ENCODE measurements at places on chromosomes 1 and 21. TPM values are rescaled to one million over a fixed set of nuclear protein-coding genes. Genes with fewer than 3 reads are reported as not detected.
A peak's percentile ranks its signal among the peaks of the same experiment; 100 is the strongest.

Gene C1orf185
- total RNA-seq = not detected

Gene AVPR1B
- not detected for total RNA-seq

Gene NBPF26
- total RNA-seq = 1.0 TPM

Gene KPRP
- total RNA-seq = not detected

Gene DENND2C
- 0.54 TPM for total RNA-seq

DNA sequence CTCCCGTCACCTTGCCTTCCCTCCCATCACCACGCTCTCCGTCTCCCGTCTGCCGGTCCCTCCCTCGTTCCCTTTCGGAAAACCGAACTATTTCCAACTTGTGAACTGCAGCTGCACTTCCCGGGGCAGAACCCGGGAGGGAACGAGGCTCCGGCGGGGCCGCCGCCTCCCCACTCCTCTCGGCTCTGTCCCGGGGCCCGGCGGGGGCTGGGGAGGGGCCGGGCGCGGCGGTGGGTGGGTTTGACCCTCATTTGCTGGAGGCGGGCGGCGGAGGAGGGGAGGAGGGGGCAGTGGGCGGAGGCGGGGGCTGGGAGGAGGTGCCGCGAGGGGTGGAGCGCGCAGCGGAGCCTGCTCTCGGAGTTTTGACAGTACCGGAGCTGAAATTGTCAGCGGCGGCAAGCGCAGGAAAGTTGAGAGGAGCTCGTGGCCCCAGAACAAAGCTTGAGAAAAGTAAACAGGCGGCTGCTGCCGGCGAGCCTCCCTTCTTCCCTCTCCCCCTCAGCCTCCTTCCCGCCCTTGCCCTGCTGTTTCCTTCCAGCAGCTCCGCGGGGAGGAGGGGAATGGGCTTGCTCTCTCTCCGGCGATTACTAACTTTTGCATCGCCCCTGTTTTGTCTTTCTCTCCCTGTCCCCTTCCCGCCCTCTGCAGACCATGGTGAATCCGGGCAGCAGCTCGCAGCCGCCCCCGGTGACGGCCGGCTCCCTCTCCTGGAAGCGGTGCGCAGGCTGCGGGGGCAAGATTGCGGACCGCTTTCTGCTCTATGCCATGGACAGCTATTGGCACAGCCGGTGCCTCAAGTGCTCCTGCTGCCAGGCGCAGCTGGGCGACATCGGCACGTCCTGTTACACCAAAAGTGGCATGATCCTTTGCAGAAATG, 2.9 kb downstream of the LMO4 start:
- peak; percentile 70 for DNase-seq

DNA sequence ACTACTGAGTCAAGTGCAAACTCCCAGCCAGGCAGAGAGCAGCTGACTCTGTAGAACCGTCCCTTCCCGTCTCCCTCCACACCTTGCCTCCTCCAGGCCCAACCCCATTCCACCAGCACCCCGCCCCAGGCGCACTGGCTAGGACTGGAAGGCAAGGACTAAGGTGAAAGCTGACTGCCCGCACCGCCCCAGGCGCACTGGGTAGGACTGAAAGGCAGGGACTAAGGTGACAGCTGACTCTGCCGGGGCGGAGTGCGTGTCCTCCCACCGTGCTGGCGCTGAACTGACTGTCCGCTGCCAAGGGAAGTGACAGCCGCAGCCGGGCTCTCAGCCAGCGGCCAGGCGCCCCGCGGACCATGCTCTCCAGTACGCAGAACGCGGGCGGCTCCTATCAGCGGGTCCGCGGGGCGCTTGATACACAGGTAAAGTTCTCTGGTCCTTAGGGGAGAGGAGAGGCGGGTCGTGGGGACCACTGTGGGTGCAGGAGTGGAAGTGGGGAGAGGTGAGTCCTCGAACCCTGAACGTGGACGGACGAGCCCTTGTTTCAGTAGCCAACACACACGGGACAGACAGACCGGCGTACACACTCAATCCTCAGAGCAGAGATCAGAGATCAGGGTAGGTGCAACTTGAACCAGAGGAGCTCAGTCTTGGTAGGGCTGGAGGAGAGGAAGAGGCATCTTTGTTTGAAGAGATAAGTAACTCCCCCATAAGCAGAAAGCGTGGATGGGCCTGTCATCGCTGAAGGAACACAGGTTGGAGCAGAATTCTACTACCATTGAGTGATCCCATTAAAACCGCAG, 58.0 kb downstream of the RBM11 start:
- DNase-seq = peak; percentile 47

DNA sequence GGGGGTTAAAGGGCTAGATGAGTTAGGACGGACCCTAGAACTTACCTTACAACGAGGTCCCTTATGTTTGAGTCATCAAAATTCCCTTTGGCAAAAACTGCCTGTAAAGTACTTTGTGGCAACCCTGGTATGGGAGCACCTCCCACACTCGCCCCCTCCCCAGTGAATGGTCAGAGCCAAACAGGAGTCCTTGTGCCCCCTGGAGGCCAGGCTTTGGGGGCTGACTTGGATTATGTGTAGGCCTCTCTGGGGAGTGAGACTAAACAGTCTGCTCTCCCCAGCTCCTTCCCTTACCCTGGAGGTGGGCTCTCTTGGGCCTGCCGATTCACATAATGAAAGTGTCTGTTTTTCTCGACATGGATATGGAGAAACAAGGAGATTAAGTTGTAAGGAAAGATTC, 81.2 kb downstream of the ADCY10 start:
- DNase-seq = no peak

- DNase-seq = no peak
These were observed 1.3 kb downstream of the DYRK3 start for GRCh38 chr1:206636671-206637070.

DNA sequence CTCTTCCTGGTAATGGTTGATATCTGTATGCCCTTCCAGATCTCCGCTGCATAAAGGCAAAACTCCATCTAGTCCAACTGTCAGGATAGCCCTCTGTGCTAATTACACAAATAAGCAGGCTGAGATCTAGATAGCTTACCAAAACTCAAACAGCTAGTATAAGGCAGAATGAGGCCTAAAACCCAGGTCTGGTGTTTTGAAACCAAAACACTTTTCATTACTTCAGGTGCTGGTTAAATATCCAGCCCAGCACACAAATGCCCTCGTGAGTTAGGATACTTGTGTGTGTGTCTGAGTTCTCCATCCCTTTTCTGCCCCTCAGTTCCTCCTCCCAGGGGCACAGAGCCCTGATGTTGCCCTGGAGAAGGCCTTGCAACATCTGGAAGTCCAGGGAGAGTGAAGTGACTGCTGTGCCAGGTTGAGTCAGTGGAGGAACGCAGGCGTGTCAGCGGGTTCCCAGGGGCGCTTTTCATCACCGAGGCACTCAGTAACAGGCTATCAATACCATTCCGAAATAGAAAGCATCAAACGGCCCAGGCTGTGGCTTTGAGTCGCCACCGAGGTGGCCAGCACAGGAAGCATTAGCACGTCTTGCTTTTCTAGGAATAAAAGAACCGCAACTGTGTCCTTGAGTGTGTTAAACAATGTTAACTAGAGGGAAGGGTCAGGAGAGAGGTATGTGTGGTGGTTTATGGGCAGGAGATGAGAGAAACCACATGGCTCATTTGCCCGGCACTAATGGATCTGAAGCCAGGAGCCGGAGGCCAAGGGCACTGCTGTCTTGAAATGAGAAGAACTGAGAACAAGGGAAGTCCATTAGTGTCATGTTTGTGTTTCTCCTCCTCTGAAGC, 90.7 kb upstream of the WLS start:
- no peak for DNase-seq

DNA sequence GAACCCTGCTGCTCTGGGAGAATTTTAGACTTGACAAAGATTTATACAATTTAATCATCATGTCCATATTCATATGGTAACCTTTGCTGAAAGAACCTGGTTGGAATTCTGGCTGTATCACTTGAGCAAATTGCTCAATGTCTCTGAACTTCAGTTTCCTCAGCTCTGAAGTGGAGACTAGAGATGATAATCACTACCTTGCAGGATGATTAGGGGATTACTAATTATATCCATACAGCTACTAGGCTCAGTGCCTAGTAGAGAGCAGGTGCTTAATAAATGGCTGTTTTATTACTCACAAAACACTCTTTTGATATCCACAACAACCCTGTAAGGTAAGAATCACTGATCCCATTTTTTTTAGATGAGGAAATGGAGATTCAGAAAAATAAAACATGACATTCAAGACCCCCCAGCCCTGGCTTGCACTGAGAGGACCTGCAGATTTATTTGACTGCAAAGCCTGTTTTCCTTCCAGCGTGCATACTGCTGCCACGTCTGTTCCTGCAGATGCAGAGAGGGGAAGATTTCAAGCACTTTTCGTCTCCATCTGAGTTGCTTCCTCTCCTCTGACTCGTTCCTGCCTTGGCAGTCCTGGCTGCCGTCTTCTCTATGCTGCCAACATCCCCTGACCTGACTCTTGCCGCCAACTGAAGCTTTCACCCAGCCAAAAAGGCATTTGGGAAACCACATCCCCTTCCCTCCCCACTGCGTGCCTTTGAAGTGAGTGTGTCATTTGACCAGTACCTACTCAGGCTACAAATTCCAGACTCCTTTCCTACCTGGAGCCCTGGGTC, 203.0 kb downstream of the PLPP3 start:
- DNase-seq = no peak

- DNase-seq = no peak
These were observed 106.3 kb upstream of the LYPLAL1 start for GRCh38 chr1:219067350-219067712.

DNA sequence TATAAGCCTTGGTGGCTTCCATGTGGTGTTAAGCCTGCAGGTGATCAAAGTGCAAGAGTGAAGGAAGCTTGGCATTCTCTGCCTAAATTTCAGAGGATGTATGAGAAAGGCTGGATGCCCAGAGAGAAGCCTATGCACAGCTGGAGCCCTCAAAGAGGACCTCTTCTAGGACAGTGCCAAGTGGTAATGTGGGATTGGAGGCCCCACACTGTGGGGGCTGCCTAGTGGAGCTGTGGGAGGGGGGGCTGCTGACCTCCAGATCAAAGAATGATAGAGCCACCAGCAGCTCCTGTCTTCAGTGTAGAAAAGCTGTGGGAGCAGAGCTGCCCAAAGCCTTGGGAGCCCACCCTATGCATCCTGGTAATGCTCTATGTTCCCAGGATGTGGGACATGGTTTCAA, 1512.7 kb upstream of the TPTE start:
- DNase-seq = no peak

- DNase-seq = no peak
These were observed 355.7 kb downstream of the LTN1 start for GRCh38 chr21:28636752-28637691.
